IMR-90 (cell line): ENCODE measurements at places on chromosomes 2 and 18.
A peak's percentile ranks its signal among the peaks of the same experiment; 100 is the strongest.

DNA sequence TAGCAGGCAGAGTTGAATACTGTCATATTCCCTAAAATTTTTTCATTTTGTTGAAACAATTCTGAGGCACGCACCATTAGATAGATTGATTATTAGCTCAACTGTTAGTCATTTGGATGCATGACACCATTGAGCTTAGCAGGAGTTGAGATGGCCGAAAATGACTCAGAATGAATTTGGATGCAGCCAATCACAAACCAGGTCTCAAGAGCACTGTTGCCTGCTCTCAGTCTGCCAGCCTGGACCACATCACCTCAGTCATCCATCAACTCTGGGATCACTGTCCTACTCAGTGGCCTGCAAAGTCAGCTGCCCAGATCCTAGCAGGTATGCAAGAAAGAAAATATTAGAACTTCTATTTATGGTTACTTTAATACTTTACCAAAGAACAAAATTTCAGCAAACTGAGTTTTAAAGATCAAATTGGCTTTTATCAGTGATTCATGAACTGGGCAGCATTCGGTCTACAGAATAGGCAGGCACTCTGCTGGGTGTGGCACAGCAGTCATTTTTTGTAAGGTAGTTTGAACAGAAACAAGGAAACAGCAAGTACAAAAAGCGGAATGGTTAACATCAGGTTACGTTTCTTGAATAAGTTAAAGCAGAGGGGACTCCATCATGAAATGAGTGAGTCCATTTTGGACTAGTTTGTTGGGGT is 152.7 kb upstream of the ARHGAP28 start:
- DNase-seq, result no peak

DNA sequence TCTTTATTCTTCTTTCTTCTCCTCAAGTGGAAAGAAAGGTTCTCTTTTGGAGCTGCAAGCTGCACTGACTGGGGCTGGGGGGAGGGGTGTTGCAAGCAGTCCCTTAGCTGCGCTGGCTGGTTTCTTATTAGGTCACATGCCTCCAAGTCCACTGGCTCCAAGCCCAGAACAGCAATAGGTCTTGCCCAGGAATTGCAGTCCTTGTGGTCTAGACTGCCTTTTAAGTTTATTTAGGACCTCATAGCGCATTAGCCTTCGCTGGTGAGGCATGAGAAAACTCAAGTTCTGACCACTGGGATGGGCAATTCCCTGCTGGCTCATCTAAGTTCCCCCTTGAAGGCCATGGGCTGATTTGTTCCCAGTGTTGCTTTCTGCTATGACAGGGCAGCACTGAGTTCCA is 138.6 kb upstream of the SCN7A start:
- peak; percentile 98 for DNase-seq

DNA sequence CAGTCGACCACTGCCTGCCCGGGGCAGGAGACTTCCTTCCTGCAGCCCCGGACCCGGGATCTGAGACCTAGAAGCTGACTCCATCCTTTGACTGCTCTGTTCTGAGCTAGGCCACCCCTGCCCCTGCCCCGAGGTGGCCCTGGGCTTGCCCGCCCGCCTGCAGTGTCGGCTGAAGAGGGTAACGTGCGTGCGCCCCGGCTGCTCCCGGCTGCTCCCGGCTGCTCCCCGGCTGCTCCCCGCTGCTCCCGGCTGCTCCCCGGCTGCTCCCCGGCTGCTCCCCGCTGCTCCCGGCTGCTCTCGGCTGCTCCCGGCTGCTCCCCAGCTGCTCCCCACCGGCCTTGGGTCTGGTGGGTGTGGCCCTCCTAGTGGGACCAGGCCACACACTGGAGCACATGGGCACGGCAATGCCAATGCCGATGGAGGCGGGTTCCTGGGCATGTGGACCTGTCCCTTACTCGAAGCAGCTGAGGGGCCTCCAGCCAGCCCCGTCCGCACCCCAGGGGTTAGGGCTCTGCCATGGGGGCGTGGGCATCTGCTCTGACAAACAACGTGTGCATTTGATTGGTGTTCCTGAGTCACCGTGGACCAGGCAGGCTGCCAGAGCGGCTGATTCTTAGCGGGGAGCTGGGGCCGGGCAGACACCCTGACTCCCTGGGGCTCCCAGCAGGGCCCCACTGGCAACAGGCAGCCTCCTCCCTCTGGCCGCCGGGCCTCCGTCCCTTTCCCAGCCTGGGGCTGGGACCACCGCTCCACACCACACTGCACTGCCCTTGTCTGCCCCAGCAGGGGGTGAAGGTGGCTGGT is 2.0 kb upstream of the GAL3ST2 start:
- DNase-seq, result peak; percentile 79

DNA sequence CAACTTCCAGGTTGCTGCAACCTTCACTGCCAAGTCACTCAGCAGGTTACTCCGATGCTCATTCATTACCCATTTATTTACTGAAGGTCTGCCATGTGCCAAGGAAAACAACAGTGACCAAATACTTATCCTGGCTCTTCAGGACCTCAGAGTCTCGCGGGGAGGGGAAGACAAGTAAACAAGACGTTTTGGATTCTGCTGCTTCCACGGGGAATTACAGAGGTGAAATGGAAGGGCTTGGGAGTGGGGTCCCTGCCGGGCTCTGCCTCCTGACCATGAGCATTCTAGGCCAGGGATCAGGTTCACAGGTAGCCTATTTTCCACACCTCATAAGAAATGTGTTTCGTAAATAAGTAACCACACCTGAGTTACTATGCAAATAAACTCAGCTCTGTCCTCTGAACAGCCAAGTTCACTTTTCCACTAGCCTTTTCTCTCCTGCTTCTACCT is 68.1 kb downstream of the CLHC1 start:
- DNase-seq, result no peak

- DNase-seq, result peak; percentile 97
Measured at GRCh38 chr18:25650201-25650941, 298.4 kb upstream of the ZNF521 start.

GRCh38 chr2:88582030-88582429 is 45.2 kb downstream of the EIF2AK3 start:
- peak; percentile 28 for DNase-seq
